ENCODE measurements at places on chromosomes 1 and 21.

- DNase-seq, result no peak
Observed at GRCh38 chr1:98205291-98206017, 284.6 kb upstream of the DPYD start.

DNA sequence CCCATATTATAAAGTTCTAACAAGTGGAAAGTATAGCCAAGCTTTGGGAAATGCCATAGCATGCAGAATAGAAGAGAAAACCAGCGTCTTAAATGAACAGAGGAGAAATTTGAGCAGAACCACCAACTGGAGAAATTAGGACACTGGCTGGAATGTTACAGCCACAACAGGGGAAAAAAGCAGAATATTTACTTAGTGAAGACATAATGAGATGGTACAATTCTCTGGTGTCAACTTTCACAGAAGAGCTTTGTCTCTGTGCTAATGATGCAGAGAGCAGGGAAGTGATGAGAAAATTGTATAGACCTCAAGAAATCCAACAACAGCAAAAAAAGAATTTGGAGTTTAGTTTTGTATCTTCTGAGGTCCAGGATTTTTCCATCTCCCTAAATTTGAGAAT is 249.7 kb downstream of the KIF26B start:
- DNase-seq, result no peak

GRCh38 chr21:25412100-25412499 is 195.2 kb downstream of the MRPL39 start:
- DNase-seq, result no peak

GRCh38 chr1:154620751-154621150 is 12.8 kb upstream of the ADAR start:
- DNase-seq, result no peak

DNA sequence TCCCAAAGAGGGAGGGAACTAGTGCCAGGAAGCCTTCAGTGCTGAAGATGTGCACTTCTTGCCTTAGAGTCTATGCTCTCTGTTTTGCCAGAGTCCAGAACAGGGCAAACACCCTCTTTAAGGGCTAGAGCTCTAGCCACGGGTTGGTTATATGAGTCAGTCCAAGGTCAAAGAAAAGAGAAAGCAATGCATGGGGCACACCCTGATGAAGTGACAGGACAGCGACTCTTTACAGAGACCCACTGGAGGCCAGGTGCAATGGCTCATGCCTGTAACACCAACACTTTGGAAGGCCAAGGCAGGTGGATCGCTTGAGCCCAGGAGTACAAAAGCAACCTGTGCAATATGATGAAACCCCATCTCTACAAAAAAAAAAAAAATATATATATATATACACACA is 86.1 kb downstream of the TGFBR3 start:
- no peak for DNase-seq

GRCh38 chr1:39173119-39173994 is 31.1 kb upstream of the MACF1 start:
- no peak for DNase-seq

- no peak for DNase-seq
Observed at GRCh38 chr1:166875302-166875733, 746 bp downstream of the TADA1 start.

DNA sequence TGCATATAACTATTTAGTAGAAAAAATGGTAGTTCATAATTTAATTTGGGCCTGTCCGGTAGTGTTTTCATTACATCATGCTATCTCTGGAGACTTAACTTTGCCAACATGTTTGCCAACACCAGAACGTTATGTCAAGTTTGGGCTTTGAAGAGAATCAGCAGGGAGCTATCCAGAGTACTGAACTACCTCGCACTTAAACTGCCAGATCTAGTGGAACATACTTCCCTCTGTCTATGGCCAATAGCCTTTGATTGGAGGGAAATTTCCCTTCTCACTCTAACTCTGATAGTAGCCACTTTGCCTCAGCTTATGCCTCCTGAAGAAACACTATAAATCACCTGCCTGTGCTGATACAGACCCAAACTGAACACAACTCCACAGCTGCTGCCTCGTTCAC is 10.0 kb downstream of the LRRC53 start:
- peak; percentile 27 for DNase-seq

GRCh38 chr1:14639291-14640050 is 41.0 kb downstream of the KAZN start:
- no peak for DNase-seq

DNA sequence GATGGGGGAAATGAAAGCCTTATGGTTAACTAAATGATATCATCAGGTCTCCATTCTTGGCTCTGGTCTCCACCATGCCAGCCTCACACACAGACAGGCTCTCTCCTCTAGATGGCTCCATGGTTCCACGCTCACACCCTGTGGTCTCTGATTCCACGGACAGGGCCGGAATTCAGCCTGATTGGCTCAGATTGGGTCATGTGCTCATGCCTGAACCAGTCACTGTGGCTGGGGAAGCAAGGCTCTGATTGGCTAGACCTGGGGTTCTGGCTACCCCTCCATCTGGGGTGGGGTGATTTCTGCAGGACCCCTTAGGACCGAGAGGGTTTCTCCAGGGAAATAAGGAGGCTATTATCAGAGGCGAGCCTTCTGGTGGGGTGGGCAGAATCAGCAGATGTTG is 277.0 kb downstream of the PTPRU start:
- DNase-seq, result peak; percentile 51

GRCh38 chr21:22516230-22516629 is 1518.0 kb downstream of the NCAM2 start:
- no peak for DNase-seq

- no peak for DNase-seq
Observed at GRCh38 chr1:75136195-75136815, 2.1 kb downstream of the LHX8 start.

DNA sequence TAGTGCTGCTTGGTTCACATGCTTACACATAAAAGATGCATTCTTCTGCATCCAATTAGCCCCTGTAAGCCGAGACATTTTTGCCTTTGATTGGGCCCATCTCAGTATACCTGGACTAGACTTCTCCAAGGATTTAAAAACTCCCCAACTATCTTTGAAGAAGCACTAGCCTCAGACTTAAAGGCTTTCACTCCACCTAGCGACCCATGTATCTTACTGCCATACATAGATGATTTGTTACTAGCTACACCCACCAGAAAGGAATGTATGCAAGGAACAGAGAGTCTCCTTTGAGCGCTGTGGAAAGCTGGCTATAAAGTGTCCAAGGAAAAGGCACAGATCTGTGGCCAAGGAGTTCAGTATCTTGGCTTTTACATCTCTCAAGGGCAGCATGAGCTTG is 91.7 kb downstream of the LIPI start:
- DNase-seq, result peak; percentile 10

GRCh38 chr21:44455524-44456213 is 359 bp downstream of the LRRC3 start:
- peak; percentile 14 for DNase-seq

DNA sequence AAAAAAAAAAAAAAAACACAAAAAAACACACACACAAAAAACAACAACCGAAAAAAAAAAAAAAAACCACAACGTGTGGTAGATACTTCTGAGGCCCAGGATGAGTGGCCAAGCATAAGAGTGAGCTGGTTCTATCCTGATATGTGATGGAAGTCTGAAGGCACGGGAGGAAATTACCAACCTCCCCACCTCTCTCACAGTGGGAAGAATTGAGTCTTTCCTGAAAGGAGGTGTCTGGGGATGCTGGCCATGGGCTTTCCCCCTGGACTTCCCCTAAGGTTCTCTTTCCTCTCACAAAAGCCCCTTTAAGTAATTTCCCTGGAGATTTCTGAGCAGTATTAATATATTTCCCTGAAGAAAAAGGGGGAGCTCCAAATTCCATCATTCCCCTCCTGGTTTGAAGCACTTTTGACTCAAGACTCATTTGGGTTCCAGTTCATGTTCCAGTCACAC is 5.2 kb downstream of the TMCC2 start:
- DNase-seq, result no peak

DNA sequence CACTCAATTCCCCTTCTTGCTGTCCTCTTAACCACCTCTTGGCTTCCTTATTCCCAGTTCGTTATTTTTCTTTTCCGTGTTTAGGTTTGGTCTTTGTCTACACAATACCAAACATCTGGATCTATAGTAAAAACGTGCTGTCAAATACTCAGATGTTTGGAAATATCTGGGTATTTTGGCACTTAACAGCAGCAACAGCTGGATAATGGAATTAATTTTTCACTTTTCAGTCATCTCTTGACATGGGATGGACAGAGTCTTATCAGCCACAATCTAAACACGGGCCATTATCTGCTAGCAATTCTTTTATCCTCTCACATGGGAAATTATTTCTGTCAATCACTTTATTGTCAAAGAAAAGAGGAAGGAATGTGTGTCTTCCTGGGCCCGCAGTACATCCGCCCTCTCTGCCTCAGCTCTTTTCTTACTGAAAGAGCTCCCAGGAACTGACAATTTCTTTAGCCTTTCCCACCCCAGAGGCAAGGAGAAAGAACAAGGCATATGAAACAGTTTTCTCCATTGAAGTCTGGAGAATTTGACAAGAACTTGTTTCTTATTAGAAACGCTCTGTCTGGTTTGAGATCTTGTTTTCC is 13.4 kb downstream of the NHLH2 start:
- no peak for DNase-seq

GRCh38 chr1:228648647-228649383 is 86.5 kb upstream of the RHOU start:
- no peak for DNase-seq

Data from COLO829 (cell line).